ENCODE measurements at places on chromosomes 5 and 9.

DNA sequence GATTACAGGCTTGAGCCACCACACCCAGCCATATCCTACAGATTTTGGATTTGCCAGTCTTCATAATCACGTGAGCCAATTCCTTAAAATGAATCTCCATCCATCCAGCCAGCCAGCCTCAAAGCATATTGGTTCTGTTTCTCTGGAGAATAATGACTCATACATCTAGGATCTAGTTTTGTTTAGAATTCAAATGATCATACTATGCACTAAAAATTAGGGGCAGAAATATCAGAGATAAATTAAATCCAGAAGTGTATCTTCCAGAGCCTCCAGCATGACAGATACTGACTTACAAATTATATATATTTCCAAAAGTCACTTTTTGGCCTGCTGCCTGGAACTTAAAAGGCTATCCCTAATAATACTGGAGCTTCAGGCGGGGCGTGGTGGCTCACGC, 119.1 kb upstream of the NR5A1 start:
- DNase-seq, result peak; percentile 46

GRCh38 chr9:73437758-73438157, 286.1 kb downstream of the ANXA1 start:
- peak; percentile 2 for DNase-seq

DNA sequence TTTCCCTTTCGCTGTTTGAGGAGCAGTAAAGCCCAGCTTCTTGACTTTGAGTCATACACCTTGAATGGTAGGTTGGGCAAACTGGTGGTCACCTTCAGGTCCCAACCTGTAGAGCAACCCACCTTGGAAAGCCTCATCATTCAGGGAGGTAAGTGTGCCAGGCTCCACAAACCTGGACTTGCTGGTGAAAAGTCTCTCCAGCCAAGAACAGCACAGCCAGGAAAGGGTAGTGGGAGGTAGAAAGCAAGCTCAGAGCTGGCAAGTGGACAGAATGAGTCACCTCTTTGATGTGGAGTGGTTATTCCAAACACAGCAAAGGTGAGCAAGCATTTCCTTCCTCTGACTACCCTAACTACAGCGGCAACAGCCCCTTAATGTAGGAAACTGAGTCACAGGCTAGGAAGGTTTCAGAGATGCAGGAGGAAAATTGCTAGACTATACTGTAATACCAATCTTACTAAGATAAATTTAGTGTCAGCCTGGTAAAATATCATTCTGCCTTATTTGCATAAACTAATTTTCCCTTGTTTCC, 117.5 kb upstream of the MTAP start:
- peak; percentile 82 for DNase-seq

DNA sequence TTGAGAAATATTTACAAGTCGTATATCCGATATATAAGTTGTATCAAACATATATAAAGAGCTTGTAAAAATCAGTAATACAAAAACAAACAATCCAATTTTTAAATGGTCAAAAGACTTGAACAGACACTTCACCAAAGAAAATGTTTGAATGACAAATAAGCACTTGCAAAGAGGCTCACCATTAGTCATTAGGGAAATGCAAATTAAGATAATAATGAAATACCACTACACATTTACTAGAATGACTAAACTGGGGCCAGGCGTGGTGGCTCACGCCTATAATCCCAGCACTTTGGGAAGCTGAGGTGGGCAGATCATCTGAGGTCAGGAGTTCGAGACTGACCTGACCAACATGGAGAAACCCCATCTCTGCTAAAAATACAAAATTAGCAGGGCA, 134.6 kb upstream of the HAND1 start:
- DNase-seq, result no peak

DNA sequence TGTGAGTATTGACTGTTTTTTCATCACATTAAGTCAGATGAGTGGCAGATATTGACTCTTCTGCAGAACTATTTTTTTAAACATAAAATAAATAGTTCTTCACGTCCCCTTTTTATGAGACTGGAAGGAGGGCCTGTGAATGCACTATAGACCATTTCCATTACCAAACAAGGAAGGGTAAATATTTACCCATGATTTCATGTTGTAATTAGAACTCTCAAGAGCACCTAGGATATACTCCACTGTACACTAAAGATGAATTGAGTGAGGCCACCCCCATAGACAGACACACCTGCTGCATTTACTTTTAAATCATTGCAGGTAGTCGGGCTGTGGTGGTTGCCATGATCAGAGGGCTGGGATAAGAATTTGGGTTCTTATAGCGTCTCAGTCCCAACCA, 22.6 kb downstream of the SLC36A1 start:
- DNase-seq, result no peak

DNA sequence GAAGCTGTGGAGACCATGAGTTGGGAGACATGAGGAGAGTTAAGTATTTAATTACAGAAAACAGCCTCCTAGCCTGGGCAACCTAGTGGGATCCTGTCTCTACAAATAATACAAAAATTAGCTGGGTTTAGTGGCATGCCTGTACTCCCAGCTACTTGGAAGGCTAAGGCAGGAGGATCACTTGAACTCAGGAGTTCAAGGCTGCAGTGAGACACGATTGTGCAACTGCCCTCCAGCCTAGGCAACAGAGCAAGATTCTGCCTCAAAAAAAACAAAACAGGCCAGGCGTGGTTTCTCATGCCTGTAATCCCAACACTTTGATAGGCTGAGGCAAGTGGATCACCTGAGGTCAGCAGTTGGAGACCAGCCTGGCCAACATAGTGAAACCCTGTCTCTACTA, 52.6 kb downstream of the AQP7 start:
- DNase-seq, result peak; percentile 14

DNA sequence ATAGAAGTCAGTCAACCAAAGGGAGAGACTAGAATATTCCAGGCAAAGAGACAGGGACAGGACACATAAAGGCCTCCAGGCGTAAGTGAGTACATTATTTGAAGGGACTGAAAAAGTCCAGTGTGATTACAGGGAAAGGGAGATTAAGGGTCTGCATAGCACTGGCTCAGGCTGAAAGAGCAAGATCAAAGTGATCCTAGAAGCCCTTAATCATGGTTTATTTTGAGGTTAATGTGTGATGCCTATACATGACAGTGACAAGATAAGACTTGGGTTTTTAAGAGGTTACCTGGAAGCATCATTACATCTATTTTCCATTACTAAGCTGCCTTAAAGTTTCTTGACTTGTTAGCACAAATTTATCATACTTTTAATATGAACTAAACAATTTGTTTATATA, 25.8 kb downstream of the LMBRD2 start:
- no peak for DNase-seq

- no peak for DNase-seq
These were observed 248.6 kb upstream of the EFNA5 start for GRCh38 chr5:107919361-107919760.

GRCh38 chr9:129491487-129491855, 129.4 kb downstream of the C9orf50 start:
- DNase-seq, result no peak

DNA sequence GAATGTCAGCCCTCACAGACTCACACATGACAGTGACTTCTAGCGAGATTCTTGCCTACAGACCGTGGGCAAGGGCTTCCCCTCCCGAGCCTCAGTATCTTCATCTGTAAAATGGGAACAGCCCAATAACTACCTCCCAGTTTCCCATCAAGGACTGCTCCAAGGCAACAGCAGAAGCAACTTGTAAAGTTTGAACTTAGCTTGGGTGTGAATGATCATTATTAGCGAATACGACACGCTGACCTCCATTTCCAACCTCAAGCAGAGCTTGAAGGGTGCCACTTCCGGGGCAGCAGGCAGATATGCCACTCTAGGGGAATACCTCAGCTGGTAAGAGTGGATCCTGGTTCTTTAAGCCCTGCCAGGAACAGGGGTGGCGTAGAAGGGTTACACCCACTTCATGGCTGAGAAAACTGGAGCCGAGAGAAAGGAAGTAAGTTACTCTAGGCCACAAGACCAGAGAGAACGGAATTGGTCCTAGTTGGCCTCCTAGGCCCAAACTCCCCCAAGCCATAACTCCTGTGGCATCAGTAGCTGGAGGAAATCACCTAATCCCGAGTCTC, 2.0 kb downstream of the RNF44 start:
- DNase-seq, result peak; percentile 43

DNA sequence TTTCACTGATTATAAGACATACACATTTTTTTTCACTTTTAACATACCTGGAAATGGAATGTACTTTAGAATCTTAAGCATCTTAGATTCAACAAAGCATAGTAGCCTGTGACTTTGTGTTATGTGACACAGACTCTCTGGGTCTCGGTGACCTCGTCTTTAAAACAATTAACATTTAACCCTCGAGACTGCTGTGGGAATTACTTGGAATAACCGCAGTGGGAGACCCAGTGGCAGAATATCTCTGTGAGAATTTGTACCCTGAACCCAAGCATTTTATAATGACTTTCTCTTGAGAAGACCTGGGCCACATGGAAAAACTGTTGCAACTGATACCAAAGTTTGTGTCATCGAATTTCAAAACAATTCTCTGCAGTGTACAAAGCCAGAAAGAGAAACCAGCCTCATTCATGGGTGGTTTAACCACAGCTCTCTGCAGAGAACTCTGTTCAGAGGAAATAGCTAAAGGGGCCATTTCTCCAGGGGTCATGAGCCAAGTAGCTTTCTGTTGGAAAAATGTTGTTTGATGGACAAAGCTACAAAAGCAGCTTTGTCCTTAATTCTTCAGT, 10.0 kb upstream of the RETREG1 start:
- no peak for DNase-seq

DNA sequence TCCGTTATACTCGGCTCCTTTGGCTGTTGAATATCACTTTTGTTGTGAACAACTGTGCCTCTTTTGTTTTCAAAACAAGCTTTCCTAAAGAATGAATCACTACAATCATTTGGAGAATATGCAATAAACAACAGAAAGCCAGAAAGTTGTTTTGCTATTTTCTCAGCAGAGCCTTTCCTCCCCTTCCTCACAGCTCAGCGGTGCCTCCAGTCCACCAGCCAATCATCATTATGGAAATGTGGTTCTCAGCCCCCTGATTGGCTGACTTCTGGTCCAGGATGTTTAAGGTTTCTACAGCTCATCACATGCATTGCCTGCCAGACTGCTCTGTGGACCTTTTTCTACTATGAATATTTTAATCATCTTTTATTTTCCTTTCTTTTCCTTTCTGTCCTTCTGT, 9.1 kb upstream of the ZNF608 start:
- DNase-seq, result no peak
